KBM-7 (cell line): ENCODE measurements at places on chromosomes 11 and 22.

- no peak for DNase-seq
Measured at GRCh38 chr11:62996271-62996670, 11.5 kb upstream of the SLC22A6 start.

GRCh38 chr11:118640332-118641154, 33.1 kb downstream of the PHLDB1 start:
- DNase-seq, result no peak

DNA sequence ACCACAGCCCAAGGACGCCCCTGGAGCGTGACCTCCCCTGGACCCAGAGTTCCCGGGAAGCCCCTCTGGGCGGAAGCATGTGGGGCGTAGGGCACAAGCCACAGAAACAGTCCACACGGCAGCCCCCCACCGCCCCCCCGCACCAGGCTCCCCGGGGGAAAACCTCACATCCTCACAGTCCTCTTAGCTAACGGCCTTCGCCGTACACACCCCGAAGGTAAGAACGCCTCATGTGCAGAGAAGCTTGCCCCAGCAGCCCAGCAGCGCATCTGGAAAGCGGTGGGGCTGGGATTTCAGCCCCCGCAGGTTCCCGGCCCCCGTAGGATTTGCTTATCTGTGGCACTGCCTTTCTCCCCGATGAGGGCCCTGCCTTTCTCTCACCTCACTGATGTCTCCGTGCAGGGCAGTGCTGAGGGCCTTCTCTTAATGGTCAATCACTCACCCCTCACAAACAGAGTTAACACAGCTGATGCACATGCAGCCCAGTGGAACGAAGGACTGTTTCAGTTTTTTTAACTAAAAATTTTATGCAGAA, 309.2 kb downstream of the BRD1 start:
- no peak for DNase-seq

GRCh38 chr11:43802509-43802908, 78.1 kb upstream of the ALKBH3 start:
- peak; percentile 45 for DNase-seq

- no peak for DNase-seq
Measured at GRCh38 chr11:131977854-131978253, 607.4 kb downstream of the NTM start.

GRCh38 chr11:76671237-76671592, 668 bp upstream of the LRRC32 start:
- DNase-seq, result peak; percentile 49
